ENCODE measurements at places on chromosomes 5 and 9.

DNA sequence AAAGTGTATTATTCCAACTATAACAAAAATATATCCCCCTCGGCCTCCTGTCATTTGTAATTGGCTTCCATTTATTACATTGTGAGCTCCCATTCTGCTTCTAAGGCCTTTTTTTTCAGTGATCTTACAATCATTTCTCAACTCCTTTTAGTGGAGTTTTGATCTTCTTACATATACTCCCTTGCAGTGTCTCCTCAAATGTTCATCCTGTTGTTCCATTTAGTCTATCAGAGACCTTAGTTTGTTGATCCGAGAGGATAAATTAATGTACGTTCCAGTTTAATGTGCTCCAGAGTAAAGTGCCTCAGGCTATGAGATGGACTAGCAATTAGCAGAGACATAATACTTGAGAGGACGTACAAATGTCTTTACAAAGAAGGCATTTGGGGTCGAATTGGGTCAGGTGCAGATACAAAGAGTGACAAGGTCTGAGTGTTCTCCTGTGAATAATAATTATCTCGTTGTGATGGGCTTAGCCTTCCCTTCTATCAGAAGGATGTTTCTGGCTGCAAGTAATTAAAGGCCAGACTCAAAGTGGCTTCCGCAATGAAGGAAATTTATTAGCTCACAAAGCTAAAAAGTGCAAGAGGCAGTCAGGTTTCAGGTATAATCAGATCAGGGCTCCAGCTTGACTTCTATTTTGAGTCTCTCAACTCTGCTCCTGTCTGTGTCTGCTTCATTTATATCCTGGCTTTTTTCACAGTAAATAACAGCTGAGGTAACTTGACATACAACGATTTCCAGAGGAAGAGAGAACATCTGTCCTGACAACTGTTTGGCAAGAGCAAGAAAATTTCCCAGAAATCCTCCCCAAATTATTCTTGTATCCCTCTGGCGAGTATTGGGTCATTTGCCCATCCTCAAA is 30.1 kb downstream of the ARRDC3 start:
- DNase-seq = no peak

DNA sequence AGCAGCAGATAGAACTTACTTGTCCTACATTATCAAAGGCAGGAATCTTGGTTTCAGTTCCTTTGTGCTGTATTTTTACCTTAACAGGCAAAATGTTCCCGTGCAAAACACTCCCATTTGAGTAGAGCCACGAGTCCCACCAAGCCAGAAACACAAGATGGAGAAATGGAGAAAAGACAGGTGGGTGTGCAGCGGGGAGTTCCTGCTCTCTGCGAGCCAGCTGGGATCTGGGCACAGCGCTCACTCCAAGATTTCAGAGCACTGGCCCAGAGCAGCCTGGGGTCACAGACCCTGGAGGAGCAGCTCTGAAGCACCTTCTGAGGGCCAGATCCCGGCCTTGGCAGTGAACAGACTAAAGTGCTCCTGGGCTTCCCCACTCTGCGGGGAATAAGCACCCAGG is 2.9 kb downstream of the UCK1 start:
- DNase-seq = no peak

DNA sequence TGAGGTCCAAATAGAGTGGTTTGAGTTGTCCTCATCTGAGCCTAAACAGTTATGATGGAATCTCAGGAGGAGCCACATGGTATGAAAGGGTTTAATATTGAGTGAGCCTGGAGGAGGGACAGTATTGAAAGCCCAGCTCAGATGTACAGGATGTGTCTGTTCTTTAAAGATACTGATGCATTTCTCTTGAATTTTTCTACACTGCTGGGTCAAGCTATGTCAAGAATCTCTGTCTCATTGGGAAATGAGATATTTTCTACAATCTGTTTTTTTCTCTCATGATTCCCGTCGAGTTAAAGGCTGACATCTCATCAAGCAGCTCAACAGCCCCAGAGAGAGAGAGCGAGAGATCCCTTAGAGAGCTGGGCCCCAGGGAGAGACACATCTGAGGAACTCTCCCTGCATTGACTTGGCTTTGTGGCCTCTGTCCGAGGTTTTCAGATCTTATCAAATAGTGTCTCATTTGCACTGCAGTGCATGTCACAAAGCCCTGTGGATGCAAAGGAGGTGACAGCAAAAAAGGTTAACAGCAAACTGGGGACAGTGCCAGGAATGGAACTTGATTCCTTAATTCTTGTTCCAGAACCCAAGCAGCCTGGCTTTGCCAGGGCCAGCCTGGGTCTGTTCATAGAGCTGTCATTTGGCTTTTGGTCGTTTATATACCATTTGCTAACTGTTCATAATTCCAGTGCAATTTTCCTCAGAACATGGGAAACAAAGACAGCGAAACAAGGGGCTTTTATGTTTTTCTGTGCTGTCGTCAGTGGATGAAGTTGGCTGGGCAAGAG is 19.0 kb upstream of the ACTBL2 start:
- DNase-seq = peak; percentile 31

DNA sequence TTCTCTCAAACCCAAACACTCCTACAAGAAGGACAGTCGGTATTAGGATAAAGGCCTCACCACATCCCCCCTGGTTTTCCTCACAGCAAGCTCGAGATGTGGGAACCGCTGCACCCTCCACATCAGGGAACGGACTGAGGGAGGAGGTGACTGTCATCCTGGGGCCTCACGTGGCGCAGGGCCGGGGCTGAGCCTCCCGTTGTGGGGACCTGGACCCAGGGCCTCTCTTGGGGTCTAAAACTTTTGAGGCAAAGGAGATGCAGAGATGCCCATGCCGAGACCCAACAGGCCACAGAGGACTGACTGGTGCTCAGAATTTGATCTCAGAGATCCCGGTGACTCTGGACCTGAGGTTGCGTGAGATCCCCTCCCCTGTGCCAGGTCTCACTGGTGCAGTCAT is 72.7 kb downstream of the MRPL36 start:
- DNase-seq = peak; percentile 11

DNA sequence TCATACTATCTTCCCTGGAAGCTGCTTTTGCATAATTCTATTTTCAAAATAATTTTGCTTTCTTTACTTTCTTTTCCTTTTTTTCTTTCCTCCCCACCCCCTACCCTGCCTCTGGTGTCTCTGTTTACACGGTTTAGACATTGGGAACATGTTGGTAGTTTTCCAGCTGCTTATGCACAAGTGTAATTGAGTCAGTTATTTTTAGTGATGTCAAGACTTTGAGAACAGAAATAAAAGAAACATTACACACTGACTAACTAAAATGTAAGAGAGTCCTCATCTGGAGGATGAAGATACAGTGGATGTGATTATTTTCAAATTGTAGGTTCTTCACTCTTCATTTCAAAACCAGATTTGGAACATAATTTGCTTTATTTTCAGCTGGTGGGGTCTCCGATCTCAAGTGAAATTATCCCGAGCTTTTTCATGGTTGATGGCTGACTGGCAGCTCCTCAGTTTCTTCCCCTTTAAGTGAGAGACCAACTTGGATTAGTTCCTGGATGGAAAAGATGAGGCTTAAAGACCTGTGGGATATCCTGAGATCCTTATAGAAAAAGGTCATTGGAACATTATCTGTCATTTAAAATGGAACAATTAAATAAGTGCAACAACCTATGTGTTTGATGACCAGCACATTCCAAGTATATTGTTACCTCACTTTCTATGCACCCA is 154.4 kb upstream of the ZNF462 start:
- DNase-seq = no peak

DNA sequence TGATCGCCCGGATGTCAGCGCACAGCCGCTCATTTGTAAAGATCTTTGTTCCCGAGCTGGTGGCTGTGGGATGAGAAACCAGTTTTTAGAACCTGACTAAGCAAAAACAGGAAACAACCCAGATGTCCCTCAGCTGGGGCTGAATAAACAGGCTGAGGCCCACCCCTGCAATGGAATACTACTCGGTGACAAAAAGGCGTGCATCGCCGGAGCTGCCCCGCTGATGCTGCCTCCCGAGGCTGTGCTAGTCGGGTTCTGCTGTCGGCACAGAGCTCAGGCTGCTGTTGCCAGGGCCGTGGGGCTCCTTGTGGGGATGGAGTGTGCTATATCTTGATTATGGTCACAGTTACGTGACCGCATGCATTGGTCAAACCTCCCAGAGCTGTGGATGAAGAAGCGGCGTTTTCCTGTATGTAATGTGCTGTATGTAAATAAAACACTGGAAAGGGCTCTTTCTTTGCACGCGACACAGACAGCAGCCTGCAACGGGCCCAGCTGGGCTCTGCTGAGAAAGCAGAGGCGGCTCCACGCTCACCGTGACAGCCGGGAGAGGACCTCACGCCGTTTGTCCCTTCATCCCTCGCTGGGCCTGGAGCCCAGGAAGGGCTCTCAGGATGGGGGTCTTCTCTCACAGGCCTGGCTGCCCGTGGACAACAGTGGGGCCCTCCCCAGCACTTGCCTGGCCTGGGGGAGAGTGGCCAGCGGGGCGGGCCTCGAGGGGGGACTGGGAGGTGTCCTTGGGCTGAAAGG is 51.5 kb upstream of the RNU6ATAC start:
- DNase-seq = peak; percentile 70

- no peak for DNase-seq
Observed at GRCh38 chr5:81245871-81246235, 12.7 kb downstream of the CKMT2 start.

GRCh38 chr9:86405926-86406325 is 51.7 kb upstream of the TUT7 start:
- no peak for DNase-seq

GRCh38 chr5:151709109-151709735 is 22.5 kb upstream of the SPARC start:
- no peak for DNase-seq

GRCh38 chr9:4886698-4887097 is 94.0 kb downstream of the RCL1 start:
- no peak for DNase-seq

DNA sequence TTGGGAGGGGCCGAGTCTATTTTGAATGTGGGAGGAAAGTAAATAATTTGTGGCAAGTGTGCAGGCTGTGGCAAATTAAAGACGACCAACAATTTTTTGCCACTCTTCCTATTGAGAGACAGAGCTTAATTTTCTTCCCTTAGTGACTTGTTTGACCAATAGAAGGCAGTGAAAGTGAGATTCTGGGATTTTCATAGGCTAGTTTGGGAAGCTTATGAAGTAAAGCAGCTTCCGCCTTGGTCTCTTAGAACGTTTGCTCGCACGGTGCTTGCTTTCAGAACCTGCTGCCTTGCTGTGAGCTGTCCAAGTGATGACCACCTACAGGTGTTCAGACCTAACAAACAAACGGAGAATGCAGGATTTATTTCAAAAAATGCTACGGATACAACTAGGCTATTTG is 6.7 kb upstream of the OR1N2 start:
- no peak for DNase-seq

GRCh38 chr5:67549296-67549618 is 352.7 kb upstream of the CD180 start:
- DNase-seq = peak; percentile 36

GRCh38 chr5:313265-313664 is 8.2 kb upstream of the AHRR start:
- no peak for DNase-seq

DNA sequence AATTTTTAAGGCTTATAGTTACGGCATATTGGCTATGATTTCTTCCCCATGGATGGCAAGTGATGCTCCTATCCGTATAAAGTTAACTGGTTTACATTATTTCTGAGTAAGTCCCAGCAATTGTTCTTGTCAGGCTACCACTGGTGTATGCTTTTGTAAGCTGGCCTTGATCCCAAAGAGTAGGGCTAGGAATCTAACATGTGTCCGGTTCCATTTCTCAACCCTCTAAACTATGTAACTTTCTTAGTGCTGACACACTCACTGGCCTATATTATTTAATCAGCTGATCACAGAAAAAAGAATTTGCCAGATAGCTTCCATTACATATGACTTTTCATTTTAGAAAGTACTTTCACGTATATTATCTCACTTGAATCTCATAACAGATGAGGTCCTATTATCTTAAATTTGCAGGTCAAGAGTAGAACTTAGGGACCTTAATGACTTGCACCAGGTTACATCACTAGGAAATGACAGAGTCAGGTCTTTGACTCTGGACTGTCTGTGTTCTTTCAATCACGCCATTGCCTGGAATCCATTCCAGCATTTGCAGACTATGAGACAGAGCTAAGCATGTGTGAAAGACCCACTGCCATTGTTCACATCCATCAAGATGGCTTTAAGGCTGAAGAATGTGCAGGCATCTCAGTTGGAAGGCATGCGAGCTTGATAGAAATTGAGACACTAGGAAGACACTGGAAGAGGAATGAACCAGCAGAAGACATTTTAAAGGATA is 362.9 kb downstream of the ARRDC3 start:
- DNase-seq = no peak

- DNase-seq = peak; percentile 25
Observed at GRCh38 chr5:111070272-111071134, 1.0 kb upstream of the TSLP start.

GRCh38 chr9:38447703-38448102 is 23.4 kb upstream of the IGFBPL1 start:
- DNase-seq = no peak

DNA sequence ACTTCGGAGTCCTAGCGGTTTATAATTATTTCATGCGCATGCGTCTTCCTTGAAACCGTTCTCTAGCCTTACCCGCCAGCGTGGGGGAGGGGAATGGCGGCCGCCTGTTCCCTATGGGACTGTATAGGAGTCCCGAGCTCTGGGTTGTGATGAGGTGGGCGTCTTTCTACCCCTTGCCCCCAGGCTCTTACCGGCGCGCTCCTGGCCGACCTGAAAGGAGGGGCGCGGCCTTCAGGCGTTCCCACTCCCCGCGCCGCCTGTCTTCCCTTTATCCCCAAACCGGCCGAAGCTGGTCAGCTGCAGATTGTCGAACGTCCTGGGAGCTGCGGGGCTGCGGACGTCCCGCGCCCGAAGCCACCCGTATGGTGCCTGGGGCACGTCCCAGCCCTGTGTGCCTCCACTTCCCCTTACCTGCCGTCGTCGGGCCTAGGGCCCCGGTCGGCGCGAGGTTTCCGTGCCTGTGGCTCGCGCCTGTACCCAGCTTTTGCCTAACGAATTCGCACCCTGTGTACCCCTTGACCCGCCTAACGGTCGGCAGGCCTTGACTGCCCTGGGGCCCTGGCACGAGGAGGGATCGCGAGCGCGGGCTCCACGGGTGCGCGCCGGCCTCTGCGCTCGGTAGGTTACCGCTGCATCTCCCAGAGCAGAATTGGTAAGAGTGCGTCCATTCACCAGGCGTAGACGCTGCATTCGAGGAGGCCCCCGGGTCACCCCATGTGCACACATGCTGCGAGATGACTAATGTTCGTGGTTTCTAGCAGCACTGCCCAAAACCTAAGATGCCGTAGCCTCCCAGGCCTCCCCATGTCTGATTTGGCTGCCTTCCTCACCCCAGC is 653 bp upstream of the HNRNPH1 start:
- DNase-seq = no peak

- no peak for DNase-seq
Observed at GRCh38 chr5:137923856-137924255, 34.6 kb downstream of the PKD2L2 start.

GRCh38 chr5:125484742-125485641 is 738.6 kb upstream of the ZNF608 start:
- DNase-seq = peak; percentile 91

GRCh38 chr5:179908528-179908927 is 831 bp upstream of the TBC1D9B start:
- peak; percentile 37 for DNase-seq
